Activated naive CD4-positive, alpha-beta T cell treated with anti-CD3 and anti-CD28 coated beads, Interleukin-2, amount 50 U/mL, for 72 hours (primary cell): ENCODE measurements at places on chromosomes 11 and 22.
A peak's percentile ranks its signal among the peaks of the same experiment; 100 is the strongest.

DNA sequence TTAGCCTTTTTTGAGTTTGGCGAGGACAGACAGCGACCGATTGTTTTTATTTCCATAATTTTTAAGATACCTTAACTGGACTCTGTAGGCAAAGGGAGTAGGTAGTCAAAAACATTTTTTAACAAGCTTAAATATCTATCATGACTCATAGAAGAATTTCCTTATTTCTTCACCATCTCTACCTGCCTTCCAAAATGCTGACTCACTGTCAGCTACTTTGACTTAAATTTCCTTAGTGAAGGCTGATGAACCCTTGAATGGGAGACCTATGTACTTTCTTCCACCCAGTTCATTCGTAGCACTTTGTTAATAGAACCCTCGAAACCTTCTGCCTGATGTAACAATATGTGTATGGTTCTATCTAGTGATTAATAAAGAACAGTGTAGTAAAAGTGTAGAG is 1.1 kb upstream of the MTMR2 start:
- no peak for DNase-seq

DNA sequence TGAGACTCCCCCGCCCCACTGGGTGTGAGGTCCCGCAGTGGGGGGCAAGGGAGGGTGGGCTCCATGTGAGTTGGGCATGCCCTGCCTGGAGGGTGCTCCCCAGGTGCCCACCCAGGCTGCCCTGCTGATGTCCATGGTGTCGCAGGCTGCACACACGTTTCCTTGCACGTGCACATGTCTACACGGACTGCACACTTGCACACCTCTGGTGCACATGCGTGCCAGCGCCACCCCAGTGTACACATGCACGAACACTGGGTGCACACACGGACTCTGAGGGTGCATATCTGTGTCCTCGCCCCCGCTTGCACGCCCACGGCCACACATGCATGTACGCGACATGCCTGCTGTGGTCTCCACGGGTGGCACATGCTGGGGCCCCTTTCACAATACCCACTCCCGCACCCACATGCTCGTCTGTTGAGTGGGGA is 35.2 kb upstream of the PRODH start:
- no peak for DNase-seq

GRCh38 chr11:102223859-102224258 is 93.4 kb upstream of the BIRC3 start:
- no peak for DNase-seq

- DNase-seq, result no peak
Observed at GRCh38 chr11:25396847-25397246, 900.0 kb downstream of the LUZP2 start.

DNA sequence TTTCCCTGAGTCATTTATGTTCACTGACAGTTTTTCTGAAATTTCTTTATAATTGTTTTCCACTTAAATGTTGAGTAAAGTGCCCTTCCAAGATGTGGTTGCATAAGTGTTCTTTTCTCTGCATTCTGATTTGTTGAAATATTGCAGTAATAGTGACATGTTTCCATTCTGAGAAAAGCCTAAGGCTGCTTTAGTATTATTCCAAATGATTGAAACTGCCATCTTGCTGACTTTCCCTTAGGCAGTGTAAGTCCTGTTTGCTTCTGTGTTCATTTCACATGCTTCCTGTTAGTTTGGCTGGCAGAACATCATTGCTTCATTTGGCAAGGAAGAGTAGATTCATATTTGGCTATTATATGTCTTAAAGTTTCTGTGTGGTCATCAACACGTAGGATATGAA is 146.5 kb downstream of the ELP4 start:
- no peak for DNase-seq

DNA sequence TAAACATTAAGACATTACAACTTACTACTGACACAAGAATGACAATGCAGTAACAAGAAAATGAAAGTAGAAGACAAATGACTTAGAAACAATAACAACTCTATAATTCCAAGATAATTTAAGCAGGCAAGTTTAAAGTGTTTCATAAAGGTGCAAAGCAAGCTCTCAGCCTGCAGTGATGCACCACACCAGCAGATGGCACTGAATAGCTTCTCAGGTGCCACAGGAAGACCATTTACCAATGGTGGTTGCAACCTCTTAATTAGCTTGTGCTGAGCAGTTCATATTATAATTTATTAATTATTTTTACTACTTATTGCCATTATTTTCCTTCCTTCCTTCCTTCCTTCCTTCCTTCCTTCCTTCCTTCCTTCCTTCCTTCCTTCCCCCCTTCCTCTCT is 60.6 kb downstream of the NXPE2 start:
- DNase-seq, result no peak

DNA sequence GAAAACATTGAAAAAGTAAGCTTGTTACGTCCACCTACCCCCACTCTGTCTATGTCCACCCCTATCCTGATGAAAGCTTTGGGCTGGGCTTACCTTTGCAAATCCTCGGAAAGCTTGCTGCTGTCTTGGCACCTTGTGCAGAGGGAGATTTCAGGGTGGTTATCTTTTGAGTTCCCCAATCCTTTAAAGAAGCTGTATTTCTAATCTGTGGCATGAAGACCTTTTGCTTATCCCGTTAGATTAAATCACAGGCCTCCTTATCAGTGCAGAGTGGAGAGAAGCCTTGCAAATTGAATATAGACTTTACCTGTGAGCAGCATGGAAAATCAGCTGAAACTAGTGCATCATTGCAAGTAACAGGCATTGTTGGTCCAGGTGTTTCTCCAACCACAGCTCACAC is 580.6 kb upstream of the ANO5 start:
- DNase-seq, result no peak

- DNase-seq, result no peak
Observed at GRCh38 chr11:125398475-125398874, 97.6 kb downstream of the FEZ1 start.

DNA sequence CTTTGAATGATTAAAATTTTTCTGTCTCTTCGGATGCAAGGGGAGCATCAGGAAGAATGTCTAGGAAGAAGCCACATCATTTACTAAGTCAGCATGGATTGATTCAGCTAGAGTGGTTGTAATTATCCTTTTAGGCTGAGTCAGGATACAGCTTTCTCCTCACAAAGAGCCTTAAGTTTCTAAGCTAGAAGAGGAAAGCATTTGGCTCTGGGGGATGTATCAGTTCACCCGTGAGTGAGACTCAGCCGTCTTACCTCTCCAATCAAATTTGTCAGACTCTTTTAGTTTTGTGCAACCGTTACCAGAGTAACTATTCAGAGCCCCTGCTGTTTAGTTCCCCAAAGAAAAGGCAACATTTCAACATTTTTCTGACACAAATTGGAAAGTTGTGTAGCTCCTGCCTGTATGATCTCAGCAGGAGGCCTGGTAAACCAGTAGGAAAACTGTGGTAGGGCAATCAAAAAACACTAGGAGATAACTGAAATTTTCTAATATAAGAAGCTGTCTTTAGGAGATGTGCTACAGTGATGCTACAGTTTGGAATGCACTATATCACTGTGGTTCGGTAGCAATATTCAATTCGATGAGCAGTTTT is 432.4 kb upstream of the LUZP2 start:
- DNase-seq, result no peak

DNA sequence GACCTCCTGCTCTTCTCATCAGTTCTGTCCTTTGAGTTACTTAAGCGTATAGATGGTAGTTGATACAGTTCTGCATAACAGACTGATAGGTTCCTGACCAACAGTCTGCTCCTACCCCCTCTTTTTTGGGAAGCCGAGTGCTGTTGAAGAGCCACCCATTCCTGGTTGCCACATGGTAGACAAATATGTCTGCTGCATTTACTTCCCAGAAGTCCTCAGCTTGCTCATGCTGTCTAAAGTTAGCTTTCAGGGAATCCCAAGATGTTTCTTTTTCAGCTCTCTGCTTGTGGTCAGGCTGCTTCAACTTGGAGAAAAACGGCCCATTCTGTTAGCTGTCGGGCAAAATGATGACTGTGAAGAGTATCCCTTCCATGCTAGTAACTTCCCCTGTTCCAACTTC is 48.7 kb downstream of the C22orf31 start:
- no peak for DNase-seq

DNA sequence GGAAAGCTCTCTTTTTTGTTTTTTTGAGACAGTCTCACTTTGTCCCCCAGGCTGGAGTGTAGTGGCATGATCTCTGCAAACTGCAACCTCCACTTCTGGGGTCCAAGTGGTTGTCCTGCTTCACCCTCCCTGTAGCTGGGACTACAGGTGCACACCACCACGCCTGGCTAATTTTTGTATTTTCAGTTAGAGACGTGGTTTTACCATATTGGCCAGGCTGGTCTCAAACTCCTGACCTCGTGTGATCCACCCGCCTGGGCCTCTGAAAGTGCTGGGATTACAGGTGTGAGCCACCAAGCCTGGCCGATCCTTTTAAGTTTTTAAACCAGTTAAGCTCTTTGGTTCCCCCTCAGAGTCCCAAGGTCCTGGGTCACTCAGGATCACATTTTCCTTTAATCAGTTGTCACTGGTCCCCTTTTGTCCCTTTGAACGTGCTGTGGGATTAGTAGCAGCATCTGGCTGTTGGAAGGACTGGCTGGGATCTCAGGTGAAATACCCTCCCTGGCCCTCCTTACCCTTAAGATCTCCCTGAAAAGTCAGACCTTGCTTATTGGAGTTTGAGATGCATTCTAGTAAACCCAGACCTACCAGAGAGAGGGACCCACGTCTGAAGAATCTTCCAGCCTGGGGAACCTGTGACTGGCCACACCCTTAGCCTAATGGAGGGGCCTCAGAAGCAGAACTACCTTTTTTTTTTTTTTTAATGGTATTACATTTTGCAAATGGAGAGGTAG is 8.1 kb downstream of the MALAT1 start:
- DNase-seq, result peak; percentile 74

DNA sequence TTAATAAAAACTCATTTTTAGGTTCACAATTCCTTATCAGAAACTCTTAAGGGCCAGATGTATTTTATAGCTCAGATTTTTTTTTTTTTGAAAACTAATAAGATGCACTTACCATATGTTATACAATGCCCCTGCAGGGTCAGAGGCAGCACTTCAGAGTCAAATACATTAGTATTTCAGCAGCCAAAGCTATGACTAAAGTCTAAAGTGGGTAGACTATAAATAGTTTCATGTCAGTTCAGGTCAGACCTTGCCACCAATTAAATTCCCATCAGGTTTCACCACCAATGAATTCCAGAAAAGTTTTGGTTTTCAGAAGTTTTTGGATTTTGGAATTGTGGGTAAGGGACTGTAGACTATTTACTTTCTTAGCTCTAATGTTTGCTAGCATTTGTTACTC is 75.9 kb downstream of the FAM83F start:
- DNase-seq, result no peak

- DNase-seq, result no peak
Observed at GRCh38 chr22:28801845-28802594, 1.7 kb upstream of the XBP1 start.

- no peak for DNase-seq
Observed at GRCh38 chr22:41828516-41828915, 4.4 kb upstream of the SREBF2 start.

- no peak for DNase-seq
Observed at GRCh38 chr11:47850337-47850736, 2.2 kb upstream of the NUP160 start.

- DNase-seq, result no peak
Observed at GRCh38 chr11:77522215-77522614, 48.3 kb upstream of the PAK1 start.

- DNase-seq, result no peak
Observed at GRCh38 chr22:19998232-19998951, 18.2 kb downstream of the ARVCF start.

- peak; percentile 31 for DNase-seq
Observed at GRCh38 chr11:117980720-117981119, 5.5 kb upstream of the IL10RA start.

- DNase-seq, result no peak
Observed at GRCh38 chr11:95849087-95849825, 59.0 kb downstream of the CEP57 start.

DNA sequence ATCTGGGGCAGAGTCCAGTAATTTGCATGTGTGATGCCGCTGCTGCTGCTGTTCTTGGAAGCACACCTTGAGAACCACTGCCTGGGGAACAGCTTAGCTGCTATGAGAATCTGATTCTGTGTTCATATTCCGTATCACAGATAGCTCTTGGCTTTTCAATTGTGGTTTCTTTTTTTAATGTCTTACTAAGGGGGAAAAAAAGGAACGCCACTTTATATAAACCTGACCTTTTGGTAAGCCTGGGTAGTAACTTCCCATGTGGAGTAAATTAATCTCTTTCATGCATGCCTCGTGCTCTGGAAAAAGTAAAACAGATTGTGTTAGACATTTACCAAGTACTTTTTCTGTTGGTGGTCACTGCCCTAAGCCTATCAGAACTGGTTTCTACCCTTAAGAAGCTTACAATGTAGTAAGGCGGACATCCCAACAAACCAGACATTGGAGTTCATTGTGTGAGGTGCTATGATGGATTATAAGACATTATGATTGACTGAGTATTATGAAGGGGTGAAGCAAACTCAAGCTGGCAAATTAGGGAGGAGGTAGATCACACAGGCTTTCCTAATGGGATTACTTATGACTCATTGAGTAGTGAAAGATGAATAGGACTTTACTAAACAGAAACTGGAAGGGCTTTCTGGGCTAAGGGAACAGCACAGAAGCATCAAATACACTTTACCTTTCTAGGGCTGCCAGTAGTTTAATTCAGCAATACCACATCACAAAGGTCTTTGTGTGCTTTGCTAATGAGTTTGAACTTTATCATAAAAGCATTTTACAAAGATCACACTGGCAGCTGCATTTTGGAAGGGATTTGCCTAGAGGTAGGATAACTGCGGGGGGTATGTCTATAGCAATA is 64.7 kb downstream of the MAML2 start:
- no peak for DNase-seq

DNA sequence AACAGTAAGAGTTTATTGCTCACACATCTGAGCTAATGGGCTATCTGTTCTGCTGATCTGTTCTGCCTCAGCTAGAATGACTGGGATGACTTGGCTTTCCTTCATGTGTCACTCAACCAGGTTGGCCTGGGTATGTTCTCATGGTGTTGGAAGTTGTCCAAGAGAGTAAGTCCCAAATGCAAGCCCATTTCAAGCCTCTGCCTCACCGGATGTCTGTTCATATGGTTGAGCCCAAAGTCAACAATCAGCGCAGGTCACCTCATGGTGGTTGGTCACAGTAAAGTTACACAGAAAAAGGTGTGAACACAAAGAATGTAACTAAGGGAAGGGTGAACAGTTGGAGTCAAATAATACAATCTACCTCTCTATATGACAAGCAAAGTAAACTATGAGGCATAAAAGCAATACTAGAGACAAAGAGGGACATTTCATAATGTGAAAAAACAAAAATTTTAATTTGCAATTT is 1.9 kb downstream of the GDPD4 start:
- no peak for DNase-seq

DNA sequence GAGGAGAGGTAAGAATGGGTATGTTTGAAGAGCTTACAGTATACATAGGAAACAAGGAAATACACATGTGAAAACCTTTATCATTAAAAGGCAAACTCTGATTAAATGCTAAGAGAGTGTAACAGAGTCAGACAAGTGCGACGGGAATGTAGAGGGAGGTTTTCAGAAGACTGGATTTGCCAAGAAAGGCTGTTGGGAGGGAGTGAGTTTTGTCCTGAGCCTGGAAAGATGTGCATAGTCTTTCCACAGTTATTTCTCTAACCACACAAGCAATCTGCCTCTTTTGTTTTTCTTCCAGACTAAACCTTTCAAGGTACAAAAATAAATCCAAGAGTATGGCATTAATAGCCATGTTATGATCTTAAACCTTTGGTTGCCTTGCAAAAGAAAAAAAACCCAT is 170.9 kb downstream of the KIRREL3 start:
- no peak for DNase-seq
